ENCODE measurements at places on chromosomes 7 and 10.

GRCh38 chr10:13624630-13625029 lies 37.9 kb downstream of the PRPF18 start:
- DNase-seq: no peak

DNA sequence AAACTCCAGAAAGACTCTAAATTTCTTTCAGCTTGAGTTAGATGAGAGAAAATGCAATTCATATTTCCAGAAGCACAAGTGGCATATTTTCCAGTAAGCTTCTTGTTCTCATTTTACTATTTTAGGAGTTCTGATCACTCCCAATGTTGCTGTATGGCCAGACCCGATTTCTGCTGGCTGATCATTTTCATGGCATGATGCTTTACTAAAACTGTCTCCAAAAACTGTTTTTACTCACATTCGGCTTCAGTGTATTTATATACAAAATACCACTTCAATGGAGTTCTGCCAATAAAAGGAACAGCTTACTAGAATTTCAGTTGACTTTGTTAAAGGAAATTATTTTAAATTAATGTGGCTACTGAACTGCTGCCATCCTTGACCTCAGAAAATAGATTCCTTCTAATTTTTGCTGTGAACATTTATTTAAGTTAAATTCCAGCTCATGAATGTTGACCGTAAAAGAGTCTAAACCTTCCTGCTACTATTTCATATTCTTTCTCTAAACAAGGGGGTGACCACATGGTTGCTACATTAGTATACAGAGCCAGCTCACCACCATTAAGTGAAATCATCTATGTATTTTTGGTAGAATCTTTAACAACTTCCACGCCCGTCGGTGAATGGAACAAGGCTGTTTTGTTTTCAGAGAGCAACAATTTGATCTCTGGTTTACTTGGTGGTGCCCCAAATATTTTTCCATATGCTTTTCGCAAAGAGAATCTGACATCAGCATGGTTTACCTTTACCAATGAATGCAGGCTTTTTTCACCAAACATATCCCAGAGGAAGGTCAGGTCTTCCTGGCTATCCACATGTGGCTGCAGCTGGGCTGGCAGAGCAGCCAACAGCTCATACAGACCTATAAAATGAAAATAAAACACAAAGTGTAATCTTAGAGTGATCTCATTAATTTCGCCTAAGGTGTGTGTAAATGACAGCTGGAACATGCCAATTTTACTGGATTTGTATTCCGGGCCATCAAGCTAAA lies 101.2 kb downstream of the MPP7 start:
- no peak for DNase-seq

DNA sequence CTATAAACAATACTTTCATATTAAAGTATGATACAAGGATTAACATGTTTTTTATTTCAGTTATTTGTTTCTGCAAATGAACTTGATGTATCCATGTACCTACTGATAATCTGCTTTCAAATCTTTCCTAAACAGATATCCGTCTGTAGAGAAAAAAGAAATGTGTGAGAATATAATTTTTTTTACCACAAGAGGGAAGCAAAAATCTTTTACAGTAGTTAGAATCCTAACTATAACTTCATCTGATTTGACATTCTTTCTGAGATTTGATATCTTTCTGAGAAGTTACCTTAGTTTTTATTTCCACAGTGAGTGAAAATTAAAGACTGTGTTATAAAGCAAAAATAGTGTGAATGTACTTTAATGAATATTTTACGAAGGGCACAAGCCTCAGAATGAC lies 203.9 kb upstream of the PCLO start:
- peak; percentile 29 for DNase-seq

GRCh38 chr10:33101392-33101787 lies 143.4 kb upstream of the ITGB1 start:
- DNase-seq: no peak

DNA sequence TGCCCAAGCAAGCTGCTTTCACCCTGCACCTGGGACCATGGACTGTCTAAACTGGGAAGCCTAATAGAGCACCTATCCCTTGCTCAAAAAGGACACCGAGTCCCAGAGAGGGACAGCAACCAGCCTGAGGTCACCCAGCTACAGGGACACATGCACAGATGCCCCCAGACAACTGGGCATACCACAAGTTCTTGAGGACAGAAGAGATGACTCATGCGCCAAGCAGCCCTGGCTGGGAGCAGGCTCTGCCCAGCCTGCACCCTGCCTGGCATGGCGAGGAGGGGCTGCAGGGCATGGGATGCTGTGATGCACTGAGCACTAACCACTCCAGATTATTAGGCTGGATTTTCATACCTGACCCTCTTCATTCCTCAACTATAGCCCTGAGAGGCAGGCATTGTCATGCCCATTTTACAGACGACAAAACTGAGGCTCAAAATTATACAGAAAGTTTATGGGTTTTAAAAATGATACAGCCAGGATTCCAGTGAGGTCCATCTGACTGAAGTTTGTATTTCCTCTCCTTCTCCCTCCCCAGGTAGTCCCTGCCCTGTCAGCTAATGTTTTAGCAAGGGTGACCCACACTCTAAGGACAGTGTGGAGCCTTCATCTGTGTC lies 289.3 kb upstream of the ZMIZ1 start:
- DNase-seq: peak; percentile 90

- DNase-seq: no peak
Measured at GRCh38 chr7:1745576-1746490, 75.8 kb downstream of the ELFN1 start.

- peak; percentile 31 for DNase-seq
Measured at GRCh38 chr10:90969947-90970673, 49.2 kb upstream of the ANKRD1 start.

GRCh38 chr10:7334642-7334964 lies 76.2 kb downstream of the SFMBT2 start:
- DNase-seq: no peak

DNA sequence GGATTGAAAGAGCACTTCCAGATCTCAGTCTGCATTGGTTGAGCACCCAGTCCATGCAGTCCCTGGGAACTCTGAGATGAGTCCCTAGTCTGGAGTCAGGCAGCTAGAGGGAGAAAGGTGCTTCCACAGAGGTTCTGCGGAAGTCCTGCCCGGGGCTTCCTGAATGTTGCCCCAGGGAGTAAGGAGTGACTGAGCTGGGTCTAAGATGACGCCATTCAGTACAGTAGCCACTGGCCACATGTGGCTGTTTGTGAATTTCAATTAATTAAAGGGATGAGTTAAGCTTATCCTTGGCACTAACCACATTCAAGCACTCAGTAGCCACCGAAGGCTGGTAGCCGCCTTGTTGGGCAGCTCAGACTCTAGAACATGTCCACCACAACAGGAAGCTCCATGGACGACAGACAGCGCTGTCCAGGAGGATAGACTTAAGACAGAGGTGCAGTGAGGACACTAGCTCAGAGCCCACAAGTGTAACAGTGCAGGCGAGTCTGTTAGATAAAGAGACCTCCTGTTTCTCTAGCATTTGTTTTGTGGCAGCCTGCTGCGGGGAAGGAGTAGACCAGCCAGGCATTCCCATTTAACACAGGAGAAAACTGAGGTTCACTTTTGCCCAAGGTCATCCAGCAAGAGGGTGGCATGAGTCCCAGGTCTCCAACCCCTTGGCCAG lies 101.6 kb upstream of the PPIF start:
- no peak for DNase-seq

- DNase-seq: no peak
Measured at GRCh38 chr10:120977897-120978296, 126.7 kb downstream of the WDR11 start.

- DNase-seq: peak; percentile 70
Measured at GRCh38 chr7:138979226-138979979, 1.8 kb downstream of the KIAA1549 start.

DNA sequence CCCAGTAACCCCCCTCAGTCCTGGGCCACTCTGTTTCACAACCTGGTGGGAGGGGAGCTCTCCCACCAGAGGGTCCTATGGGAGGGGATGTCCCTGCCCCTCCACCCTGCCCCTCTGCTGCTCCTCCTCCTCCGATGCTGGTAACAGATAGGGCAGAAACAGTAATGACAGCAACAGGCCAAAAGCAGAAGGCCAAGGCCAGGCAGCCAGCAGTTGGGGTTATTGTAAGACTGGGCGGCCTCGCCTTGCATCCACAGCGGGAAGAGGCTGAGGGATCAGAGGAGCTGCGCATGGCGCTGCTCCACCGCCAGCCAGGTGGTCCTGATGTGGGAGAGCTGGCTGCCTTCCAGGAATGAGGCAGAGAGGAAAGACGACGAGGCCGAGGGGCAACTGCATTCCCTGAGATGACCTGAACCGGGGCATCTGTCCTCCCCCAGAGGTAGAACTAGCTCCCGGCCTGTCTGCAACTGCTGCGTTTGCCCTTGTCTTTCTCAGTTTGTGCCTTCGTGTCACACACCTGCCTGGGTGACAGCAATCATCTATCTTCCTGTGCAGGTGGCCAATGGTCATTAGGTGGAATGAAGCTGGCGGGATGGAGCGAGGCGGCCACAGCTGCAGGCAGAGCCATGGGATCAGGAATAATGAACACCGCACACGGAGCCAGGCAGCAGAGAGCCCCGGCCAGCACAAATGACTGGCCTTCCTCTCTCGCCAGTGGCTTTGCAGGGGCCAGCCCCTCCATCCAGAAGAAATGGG lies 54.0 kb upstream of the CACUL1 start:
- no peak for DNase-seq

GRCh38 chr7:23026164-23026563 lies 12.2 kb upstream of the HYCC1 start:
- no peak for DNase-seq

DNA sequence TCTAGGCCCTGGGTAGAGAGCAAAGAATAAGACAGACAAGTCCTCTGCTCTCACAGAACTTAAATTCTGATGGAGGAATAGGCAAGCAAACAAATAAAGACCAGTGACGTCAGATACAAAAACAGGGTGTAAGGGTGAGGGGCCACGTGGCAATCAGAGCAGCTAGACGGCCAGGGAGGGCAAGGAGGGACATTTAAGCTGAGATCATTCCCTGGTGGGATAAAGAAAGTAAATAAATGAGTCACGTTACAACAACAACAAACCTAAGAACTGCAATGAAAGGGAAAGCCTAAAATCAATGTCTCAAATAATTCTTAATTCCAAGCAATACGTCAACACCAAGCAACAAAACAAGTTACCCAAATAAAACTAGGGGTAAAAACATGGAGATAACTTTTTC lies 21.8 kb downstream of the STN1 start:
- DNase-seq: peak; percentile 54

GRCh38 chr7:92753614-92754013 lies 82.8 kb downstream of the CDK6 start:
- DNase-seq: no peak

- DNase-seq: no peak
Measured at GRCh38 chr10:112768121-112768520, 181.9 kb upstream of the TCF7L2 start.

DNA sequence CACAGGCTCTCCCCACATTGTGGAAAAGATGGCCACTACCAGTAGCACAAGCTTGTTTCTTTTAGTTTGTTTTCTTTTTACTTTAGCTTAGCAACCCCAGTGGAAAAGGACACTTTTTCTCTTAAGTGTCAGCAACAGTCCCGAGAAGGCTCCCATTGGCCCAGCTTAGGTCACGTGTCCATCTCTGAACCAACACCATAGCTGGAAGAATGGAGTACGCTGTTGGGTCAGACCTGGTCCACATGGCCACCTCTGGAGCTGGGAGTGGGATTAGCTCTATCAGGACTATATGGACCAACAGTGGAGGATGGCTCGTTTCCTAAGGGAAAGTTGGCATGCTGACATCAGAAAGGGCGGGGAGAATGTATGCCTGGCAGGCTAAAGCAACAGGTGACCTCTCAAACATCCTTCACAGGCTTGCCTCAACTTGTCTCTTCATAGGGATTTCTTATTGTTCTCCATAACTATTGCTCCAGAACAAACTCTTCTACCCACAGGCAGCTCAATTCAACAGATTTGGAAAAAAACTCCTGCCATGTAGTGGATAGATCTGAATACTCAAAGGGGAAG lies 27.6 kb upstream of the NEUROG3 start:
- no peak for DNase-seq

- DNase-seq: peak; percentile 16
Measured at GRCh38 chr7:132500727-132501440, 75.4 kb downstream of the PLXNA4 start.

GRCh38 chr7:34939175-34939574 lies 98.1 kb downstream of the DPY19L1 start:
- peak; percentile 19 for DNase-seq

- DNase-seq: no peak
Measured at GRCh38 chr7:100380196-100380595, 6.9 kb downstream of the PILRA start.

DNA sequence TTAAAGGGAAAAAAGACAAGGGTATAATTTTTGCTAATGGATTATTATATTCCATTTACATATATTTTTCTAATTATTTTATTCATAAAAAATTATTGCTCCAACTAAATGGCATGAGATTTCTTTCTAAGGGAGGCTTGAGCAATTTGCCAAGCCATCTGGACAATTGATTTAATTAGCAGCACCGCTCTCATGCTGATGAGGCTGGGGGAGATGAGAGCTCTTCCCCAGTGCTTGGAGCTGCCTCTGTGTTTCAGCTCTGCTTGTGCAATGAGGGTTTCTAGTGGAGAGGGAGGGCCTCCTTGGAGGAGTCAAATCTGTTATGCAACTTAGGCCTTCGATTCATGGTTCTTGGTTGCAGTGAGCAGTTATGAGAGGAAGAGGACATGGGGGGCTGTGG lies 574.3 kb downstream of the TCERG1L start:
- DNase-seq: no peak

DNA sequence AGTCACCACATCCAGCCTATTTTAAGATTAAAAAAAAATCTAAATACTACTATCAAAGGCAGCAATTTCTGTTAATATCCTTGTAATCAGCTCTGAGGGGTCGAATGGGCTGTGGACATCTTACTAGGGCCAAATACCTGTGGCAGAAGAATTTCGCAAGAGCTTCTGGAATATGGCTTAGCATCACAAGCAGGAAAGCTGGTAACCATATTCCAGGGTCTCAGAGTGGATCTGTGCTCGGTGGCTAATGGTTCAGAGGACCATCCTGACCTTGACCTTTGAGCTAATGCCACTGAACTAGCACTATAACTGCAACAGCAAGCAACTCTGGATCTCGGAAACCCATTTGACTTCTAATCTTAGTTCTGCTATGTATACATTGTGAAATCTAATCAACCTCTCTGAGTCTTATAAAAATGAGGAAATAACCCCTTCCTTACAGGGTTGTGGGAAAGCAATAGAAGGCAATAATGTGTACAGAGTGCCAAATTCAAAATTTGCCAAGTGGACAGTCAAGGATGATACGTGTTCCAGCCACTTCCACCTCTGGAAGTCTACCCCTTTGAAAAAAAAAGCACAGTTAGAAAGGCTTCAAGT lies 65.5 kb downstream of the CYP26A1 start:
- no peak for DNase-seq

DNA sequence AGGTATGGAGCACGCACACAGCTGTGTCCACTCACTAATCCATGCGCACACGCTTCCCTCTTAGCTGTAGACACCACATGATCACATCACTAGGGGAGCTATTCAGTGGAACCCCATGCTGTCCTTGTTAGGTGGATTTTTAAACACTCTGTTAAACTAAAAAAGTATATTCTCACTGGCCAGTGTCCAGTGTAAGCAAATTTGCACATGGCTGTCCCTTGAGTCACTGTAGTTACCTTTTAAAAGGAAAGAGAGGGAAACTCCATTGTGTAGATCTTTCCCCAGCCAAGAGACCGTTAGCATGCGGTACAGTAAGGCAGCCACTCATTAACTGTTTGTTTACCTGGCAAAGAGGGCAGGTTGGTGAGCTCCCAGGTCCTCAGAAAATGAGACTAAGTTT lies 81.6 kb upstream of the INSYN2A start:
- peak; percentile 68 for DNase-seq

- DNase-seq: no peak
Measured at GRCh38 chr7:151252561-151252835, 4.0 kb upstream of the SMARCD3 start.

GRCh38 chr10:49281461-49281860 lies 17.5 kb upstream of the C10orf71 start:
- DNase-seq: no peak

All from DMS53 (cell line).